ENCODE measurements at places on chromosomes 16 and 17.

DNA sequence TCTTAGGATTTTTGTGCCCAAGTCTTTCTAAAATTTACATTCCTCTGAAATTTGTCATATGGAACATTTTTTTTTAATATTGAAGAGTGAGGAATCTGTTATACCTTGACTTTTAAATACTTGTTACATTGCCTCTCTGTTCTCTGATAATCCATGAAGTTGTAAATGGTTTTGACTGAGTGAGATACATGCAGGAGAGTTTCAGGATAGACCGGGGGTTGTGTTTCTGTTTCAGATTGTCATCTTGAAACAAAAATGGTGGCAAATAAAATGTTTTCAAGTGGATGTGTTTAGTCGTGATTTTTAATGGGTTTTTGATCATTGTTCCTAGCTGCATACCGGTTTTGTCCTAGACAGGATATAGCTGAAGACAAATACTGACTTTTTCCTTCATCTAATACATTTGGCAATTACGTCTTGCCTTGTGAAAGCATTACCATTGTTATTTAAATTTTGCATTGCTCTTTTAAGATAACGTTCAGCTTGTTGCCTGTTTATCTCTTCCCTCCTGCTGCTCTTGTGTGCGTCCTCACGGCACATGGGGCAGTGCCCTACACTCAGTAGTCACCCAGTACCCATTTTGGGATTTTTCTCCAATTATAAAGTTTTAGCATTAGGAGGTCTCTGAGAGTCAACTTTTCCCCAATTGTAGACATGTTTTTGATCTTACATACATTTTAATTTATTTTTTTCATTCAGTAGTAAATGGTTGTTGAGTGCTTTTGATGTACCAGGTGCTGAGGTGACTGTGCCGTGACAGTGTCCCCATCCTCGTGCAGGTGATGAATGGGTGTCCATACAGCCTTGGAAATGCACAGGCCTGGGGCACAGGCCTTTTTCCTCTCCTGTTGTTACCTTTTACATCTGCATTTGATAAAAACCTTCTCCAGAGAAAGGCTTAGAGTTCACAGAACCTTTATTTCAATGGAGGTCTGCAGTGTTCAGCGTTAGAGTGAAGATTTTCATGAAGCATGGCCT is 169.9 kb downstream of the MSI2 start:
- DNase-seq: no peak
- H3K27ac ChIP-seq: peak overlapping the region; percentile 25
- no peaks in the 10 kb centered on the region for H3K36me3 ChIP-seq
- H3K27me3 ChIP-seq: no peaks in the 10 kb centered on the region
- H3K4me1 ChIP-seq: peaks cover 39% of the 10 kb centered on the region

GRCh38 chr16:54431041-54431996 is 144.7 kb upstream of the IRX3 start:
- DNase-seq: no peak
- H3K27ac ChIP-seq: no peak overlapping the region

GRCh38 chr16:87178977-87179376 is 138.2 kb downstream of the C16orf95 start:
- no peak for DNase-seq
- no peaks in the 10 kb centered on the region for H3K36me3 ChIP-seq
- no peaks in the 10 kb centered on the region for H3K4me1 ChIP-seq
- no peak overlapping the region for H3K27ac ChIP-seq
- H3K4me3 ChIP-seq: no peak overlapping the region

GRCh38 chr16:28491230-28491969 is 474 bp downstream of the CLN3 start:
- peak overlapping the region; percentile 98 for H3K4me3 ChIP-seq
- peaks cover 37% of the 10 kb centered on the region for H3K4me1 ChIP-seq
- H3K27ac ChIP-seq: peak overlapping the region; percentile 100
- peaks cover 30% of the 10 kb centered on the region for H3K36me3 ChIP-seq

DNA sequence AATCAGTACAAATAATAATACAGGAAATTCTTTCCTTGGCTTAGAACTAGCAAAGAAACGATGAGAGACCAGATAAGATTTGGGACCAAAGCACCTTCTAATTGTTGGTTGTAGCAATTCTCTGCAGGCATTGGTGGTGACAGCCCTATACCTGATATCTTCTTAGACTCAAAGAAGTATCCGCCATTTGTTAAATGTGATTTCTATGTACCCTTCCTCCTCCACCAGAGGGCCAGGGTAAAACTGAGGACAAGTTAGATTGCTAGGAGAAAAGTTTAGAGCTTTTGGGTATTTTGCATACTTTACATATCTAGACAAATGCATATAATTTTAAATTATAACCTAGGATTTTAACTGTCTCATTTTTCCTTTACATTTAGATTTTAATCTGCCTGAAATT is 304.3 kb downstream of the HS3ST4 start:
- no peaks in the 10 kb centered on the region for H3K36me3 ChIP-seq
- H3K27ac ChIP-seq: no peak overlapping the region
- H3K4me3 ChIP-seq: no peak overlapping the region
- H3K4me1 ChIP-seq: no peaks in the 10 kb centered on the region
- no peak for DNase-seq

GRCh38 chr17:72360386-72360940 is 239.6 kb downstream of the SOX9 start:
- H3K4me1 ChIP-seq: no peaks in the 10 kb centered on the region
- no peaks in the 10 kb centered on the region for H3K27me3 ChIP-seq
- H3K4me3 ChIP-seq: no peak overlapping the region

GRCh38 chr17:43367737-43368242 is 31.0 kb upstream of the ARL4D start:
- peak overlapping the region; percentile 100 for H3K27ac ChIP-seq
- no peaks in the 10 kb centered on the region for H3K36me3 ChIP-seq
- H3K4me3 ChIP-seq: peak overlapping the region; percentile 97
- peaks cover 32% of the 10 kb centered on the region for H3K4me1 ChIP-seq

DNA sequence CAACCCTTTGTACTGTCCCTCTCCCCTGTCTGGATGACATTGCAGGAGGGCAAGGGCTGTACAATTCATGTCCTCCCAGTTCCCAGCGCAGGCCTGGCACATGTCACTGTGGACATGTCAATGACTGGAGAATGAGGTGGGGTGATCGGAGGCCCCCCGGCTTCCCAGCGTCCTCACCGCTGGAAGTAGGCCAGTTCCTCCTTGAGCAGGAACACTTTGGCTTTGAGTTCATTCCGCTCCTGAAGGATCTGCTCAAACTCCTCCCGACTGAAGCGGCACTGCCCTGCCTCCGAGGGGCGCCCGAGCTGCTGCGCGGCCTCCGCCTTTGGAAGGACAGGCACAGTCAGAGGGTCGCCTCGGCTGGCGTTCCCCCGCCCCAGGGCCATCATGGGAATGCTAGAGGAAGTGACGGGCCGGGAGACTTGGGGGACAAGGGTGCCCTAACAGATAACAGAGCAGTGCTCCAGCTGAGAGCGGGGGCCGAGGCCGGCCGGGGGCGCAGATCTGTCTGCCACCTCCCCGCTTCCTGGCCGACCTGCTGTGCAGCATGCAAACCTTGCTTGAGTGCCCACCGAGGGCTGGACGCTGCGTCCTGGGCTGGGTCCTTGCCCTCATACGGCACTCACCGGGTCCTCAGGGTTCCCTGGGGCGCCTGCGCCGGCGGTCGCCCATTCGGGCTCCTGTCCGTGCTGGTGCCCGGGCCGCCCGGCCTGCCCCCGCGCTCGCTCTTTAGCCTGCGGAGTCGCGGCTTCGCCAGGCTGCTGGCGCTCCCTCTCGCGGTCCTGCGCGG is 1.3 kb downstream of the RILP start:
- peaks cover 7% of the 10 kb centered on the region for H3K36me3 ChIP-seq
- no peak for DNase-seq
- H3K27ac ChIP-seq: no peak overlapping the region
- H3K27me3 ChIP-seq: no peaks in the 10 kb centered on the region

- no peaks in the 10 kb centered on the region for H3K4me1 ChIP-seq
- DNase-seq: no peak
- H3K27me3 ChIP-seq: no peaks in the 10 kb centered on the region
- no peak overlapping the region for H3K27ac ChIP-seq
- H3K36me3 ChIP-seq: peaks cover 12% of the 10 kb centered on the region
These were observed 19.2 kb upstream of the SMIM5 start for GRCh38 chr17:75614006-75614405.

- DNase-seq: no peak
- H3K4me3 ChIP-seq: no peak overlapping the region
- H3K4me1 ChIP-seq: peaks cover 8% of the 10 kb centered on the region
These were observed 11.8 kb downstream of the SLC9A5 start for GRCh38 chr16:67260426-67261063.

Measured in naive thymus-derived CD8-positive, alpha-beta T cell (primary cell).